GM18507 (cell line): ENCODE measurements at places on chromosomes 3 and 15.

DNA sequence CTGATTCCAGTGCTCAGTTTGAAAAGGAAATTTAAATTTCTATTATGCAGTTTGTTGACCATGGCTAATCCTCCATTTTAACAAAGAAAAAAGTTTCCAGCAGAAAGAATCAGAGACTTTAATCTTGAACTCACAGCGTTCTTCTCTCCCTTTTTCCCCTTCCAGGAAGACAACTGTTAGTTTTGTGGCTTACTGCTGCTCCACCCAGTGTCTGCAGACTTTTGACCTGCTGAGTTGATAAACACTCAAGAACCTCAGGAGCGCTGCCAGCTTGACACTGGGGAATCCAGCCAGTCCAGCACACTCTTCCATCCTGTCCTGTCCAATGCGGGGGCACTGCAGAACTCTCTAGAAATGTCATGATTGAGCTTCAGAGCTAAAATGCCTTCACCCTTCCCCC, 134.6 kb downstream of the LRRC28 start:
- no peak for DNase-seq

DNA sequence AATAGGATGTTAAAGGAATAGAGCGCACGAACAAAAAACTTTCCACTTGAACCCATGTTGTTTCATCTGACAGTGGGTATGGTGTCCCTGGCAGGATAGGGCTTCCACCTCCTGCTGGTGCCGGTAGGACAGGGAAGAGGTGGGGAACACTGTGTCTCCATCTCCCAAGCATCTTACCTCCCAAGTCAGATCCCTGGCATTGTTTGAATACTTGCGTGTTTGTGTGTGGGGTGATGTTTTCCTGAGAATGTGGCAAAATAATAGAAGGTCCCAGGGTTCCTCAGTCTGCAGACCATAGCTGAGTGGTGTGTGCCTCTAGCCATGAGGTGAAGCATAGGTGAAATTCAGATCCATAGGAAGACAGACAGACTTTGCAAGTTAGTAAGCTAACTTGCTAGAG, 119.4 kb downstream of the IGF1R start:
- DNase-seq: no peak

- DNase-seq: no peak
Measured at GRCh38 chr3:193991666-193992424, 144.1 kb upstream of the HES1 start.

DNA sequence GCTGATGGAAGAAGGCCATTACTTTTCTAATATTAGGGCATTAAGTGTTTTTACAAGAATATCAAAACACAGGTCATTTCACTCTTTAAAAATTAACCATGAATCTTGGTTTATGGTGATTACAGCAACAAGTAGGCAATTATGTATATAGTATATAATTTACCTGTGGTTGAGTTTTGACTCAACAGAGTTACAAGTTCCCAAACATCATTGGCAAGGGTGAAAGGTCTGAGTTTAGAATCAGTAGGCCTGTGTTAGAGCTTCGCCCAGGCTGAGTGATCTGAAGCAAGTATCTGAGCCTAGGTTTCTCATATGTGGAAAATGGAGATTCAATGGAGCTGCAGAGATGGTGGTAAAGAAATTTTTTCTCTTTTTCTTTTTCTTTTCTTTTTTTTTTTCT, 25.1 kb upstream of the LPP start:
- no peak for DNase-seq

DNA sequence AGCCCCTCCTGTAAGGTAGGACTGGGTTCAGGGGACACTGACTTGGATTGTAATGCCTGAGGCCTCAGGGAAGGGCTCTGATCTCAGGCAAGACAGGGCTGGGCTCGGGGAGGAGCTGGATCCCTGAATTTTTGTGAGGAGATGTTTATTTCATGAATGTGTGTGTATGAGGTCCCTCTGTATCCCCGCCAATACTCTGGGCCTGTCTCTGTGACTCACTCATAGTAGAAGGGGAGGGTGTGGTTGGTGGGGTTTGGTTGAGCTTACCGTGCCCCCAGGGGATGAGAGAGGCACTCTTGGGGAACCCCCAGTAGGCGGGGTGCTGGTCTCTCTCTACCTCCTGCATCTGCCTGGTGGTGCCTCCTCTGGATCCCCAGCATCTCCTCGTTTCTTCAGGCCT, 28.1 kb downstream of the RPSA start:
- no peak for DNase-seq
